Dermis blood vessel endothelial cell (primary cell): ENCODE measurements at places on chromosomes 1 and 21. TPM values are rescaled to one million over a fixed set of nuclear protein-coding genes. Genes with fewer than 3 reads are reported as not detected.

Gene ANXA9
- not detected in 2 replicates for total RNA-seq

Gene LCA5L
- 0.70 and 1.7 TPM in 2 replicates for total RNA-seq

Gene TMEM39B
- total RNA-seq, result 9.9 and 18.3 TPM in 2 replicates

Gene FMO1
- not detected in 2 replicates for total RNA-seq

Gene AKT3
- 86.4 and 87.5 TPM in 2 replicates for total RNA-seq

Gene AJAP1
- total RNA-seq, result 0.05 and 0.17 TPM in 2 replicates

Gene CLCA4
- not detected in 2 replicates for total RNA-seq

Gene RIPPLY3
- under 0.01 TPM in 1 of 2 replicates, not detected in the other for total RNA-seq

Gene AMY1C
- total RNA-seq, result not detected in 2 replicates

Gene MROH9
- not detected in 2 replicates for total RNA-seq

Gene MSTO1
- 17.1 and 20.3 TPM in 2 replicates for total RNA-seq

Gene HAO2
- total RNA-seq, result not detected in 2 replicates

Gene FHAD1
- total RNA-seq, result under 0.01 and 0.23 TPM in 2 replicates

Gene PADI1
- 0.05 and 0.85 TPM in 2 replicates for total RNA-seq

Gene FABP3
- total RNA-seq, result 0.51 and 1.1 TPM in 2 replicates

Gene OR2L3
- not detected in 2 replicates for total RNA-seq
